ENCODE measurements at places on chromosomes 3 and 15.

GRCh38 chr15:69508659-69509058, 56.0 kb downstream of the RPLP1 start:
- no peak for DNase-seq

DNA sequence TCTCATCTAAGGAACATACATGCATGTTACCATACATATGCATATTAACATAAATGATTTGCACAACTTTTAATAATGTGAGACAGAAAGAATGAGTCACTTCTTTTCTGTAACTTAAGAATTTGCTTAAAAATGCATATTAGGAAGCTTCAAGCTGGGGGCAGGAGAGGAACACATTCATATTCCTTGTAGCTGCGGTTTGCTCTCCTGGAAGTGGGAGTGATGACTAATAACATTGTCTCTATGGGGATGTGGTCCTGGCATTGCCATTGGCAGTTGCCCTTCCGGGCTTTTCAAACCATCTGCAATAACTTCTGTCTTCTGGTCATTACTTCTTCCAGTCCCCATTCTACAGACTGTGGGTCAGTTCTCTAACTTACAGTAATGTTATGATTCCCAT, 15.6 kb downstream of the CHST2 start:
- DNase-seq = no peak

DNA sequence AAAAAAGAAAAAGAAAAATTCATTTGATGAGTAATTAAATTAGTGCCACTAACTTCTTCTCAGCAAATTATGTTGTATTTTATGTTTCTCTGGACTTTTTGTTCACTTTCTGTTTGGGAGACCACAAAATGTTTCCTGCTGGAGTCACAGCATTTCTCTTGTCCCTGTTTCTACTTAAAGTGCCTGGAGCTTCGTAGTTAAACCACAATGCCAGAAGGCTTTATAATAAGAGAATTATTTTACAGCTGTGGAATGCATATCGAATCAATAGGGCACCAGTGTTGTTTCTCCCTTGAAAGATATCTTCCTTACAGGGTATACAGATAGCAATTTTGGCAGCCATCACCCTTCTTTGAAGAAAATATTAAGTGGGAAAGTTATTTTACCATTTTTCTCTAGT, 3.2 kb downstream of the DTWD1 start:
- DNase-seq = peak; percentile 37

DNA sequence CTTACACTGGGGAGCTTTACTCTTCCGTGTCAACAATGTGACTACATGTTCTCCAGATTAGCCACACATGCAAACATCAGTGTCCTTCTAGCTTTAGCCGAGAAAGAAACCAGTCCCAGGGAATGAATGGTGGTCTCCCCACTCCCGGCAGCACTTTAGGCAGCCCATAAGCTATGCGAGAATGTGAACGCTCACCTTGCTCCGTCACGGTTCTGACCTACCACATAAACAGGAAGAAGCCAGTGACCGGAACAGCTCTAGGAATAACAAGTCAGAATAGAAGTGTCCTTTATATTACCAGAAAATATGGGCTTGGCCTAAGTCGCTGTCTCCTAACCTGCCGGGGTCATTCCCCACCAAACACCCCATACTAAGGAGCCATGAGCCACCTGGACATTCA, 98.0 kb upstream of the ABHD17C start:
- no peak for DNase-seq

DNA sequence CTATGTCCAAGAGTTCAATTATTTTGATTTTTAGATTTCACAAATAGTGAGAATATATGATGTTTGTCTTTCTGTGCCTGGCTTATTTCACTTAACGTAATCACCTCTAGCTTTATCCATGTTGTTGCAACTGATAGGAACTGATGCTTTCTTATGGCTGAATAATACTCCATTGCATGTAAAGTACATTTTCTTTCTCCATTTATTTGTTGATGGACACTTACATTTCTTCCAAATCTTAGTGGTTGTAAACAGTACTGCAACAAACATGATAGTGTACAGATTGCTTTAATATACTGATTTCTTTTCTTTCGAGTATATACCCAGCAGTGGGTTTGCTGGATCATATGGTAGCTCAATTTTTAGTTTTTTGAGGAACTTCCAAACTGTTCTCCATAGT, 600.6 kb upstream of the SEMA6D start:
- no peak for DNase-seq

DNA sequence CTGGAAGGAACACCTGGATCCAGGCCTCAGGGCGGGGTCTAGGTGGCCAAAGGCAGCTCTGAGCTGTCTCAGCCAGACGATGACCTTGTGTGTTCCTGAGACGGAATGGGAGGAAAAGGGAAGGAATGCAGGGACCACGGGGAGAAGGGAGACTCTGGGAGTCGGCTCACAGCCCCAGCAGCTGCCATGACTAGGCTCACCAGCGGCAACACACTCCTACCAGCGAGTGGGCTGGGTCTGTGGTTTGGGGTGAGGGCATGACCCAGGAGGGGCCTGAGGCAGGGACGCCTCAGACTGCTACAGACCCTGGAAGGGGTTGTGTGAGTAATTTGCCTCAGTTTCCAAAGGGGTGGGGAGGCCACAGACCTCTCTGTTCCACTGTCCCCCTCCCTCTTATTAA, 19.8 kb downstream of the IQSEC1 start:
- no peak for DNase-seq

DNA sequence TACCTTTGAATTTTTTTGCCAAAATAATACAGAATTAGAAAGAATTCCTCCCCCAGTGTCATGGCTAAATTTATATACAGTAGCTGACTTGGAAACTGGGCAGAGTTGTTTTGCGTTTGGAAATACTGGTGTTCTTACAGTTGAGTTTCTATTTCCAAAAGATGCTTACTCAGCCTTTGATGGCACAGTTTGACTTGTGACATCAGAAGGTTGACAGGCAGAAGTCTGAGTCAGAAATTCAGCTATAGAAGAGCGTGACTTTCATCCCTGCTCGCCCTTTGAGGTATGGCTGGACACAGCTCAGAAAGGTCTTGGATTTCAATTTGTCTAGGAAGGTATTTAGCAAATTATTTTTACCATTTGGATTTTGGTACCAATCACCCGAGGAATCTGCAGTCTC, 175.8 kb downstream of the VGLL4 start:
- DNase-seq = no peak

DNA sequence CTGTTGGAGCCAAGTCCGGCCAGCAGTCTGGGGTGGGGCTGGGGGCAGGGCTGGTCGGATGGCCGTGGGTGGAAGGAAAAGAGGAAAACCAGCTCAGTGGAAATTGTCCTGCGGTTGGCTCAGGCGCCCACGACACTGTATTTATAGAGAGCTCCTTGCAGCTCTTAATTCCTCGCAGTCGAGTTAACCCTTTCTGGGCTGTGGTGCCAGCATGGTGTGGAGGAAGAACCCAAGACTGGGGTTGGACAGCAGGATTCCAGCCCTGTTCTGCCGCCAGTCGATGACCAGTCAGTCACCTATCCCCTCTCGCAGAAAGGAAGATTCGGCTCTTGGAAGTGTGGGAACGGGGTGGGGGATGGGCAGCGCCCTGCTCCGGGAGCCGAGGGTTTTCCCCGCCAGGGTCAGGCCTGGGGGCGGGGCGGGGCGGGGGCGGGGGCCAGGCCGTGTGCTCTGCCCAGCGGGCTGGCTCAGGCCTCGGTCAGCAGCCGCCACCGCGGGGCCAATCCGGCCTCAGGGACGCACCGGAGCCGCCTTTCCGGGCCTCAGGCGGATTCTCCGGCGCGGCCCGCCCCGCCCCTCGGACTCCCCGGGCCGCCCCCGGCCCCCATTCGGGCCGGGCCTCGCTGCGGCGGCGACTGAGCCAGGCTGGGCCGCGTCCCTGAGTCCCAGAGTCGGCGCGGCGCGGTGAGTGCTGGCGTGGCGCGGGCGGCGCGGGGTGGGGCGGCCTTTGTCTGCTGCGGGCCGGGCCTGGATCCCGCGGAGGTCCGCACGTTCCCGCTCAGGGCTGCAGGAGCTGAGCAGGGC, at the start of gene CD276:
CD276 (plus strand) TSS at position 607 of the 804 bp plus-strand sequence. CDS start 15,257 bp downstream, outside the sequence.
- peak; percentile 88 for DNase-seq

- DNase-seq = no peak
Measured at GRCh38 chr15:69982037-69982436, 115.7 kb downstream of the TLE3 start.

DNA sequence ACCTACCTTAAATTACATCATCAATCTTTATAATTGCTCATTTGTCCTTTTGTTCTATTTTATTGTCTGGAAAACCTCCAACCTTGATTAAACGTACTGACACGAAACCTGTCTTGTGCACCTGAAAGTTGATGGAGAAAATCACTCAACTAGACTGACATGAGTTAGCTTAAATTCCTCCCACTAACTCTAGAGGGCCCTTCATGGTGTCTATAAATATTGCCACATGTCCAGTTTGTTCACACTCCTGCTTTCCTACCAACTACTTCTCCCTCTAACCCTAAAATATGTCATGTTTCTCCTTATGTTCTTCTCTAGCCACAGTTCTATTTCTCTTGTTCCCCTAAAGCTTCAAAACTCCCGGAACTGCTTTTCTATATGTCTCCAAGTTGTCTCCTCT, 59.8 kb upstream of the SGO1 start:
- no peak for DNase-seq

- no peak for DNase-seq
Measured at GRCh38 chr3:64203216-64203615, 22.1 kb downstream of the PRICKLE2 start.

- peak; percentile 76 for DNase-seq
Measured at GRCh38 chr3:194573680-194574437, 59.4 kb downstream of the TMEM44 start.

- no peak for DNase-seq
Measured at GRCh38 chr3:149271669-149272068, 50.0 kb upstream of the CP start.

- no peak for DNase-seq
Measured at GRCh38 chr3:88019024-88019423, 39.8 kb downstream of the CGGBP1 start.

DNA sequence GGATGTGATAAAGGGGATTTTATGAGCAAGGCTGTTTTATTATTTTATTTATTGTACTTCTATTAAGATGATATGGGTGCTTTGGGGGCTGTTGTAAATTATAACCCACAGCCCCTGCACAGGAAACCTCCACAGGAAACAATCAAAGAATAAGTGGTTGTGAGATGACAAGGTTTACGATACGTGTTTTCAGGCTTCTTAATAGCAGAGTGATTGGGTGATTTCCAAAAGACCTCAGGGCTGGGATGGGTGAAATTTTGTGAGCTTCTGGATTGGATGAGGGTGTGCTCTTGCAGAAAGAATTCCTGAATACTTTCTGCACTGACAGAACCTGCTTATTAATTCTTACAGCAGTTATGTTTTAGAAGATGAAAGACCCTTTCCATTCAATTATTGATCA, 21.4 kb downstream of the CHL1 start:
- DNase-seq = no peak

GRCh38 chr3:196837819-196838420, 29.8 kb upstream of the SENP5 start:
- DNase-seq = peak; percentile 47

- no peak for DNase-seq
Measured at GRCh38 chr3:57727106-57727505, 29.0 kb upstream of the SLMAP start.

DNA sequence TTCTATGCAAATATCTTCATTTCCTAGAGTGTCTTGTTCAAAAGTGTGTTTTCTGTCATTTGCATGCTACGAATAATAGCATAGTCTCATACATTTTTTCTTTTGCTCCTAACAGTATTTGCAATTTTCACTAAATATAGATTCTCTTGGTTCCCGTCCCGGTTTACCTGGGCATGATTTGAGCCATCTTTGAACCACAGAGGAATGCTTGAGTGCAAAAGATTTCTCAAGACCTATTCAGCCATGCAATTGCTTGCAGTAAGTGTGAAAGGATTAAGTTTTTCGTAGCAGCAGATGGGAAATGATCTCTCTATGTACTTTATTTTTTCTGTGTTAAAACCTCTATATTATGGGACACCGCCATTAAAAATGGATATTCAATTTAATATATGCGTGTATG, 733.0 kb downstream of the ZPLD1 start:
- DNase-seq = no peak

DNA sequence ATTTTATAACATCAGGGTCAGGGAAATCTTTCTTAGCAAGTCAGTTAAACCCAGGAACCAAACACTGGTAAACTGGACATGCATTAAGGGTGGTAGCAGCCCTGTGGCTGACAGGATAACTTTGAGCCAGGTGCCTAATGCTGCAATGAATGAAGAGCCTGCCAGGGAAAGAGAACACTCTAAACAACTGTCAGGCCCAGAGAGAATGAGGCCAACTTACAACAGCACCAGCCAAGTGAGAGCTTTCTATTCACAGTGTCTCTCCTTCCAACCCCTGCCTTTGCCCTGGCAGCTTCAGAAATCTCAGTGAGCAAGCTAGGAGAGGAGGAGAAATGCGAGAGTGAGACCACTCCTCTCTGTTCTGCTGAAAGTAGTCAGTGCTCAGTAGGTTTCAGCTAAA, 50.4 kb upstream of the ATP2C1 start:
- peak; percentile 11 for DNase-seq

GRCh38 chr15:80480171-80480811, 76.1 kb downstream of the ARNT2 start:
- no peak for DNase-seq

DNA sequence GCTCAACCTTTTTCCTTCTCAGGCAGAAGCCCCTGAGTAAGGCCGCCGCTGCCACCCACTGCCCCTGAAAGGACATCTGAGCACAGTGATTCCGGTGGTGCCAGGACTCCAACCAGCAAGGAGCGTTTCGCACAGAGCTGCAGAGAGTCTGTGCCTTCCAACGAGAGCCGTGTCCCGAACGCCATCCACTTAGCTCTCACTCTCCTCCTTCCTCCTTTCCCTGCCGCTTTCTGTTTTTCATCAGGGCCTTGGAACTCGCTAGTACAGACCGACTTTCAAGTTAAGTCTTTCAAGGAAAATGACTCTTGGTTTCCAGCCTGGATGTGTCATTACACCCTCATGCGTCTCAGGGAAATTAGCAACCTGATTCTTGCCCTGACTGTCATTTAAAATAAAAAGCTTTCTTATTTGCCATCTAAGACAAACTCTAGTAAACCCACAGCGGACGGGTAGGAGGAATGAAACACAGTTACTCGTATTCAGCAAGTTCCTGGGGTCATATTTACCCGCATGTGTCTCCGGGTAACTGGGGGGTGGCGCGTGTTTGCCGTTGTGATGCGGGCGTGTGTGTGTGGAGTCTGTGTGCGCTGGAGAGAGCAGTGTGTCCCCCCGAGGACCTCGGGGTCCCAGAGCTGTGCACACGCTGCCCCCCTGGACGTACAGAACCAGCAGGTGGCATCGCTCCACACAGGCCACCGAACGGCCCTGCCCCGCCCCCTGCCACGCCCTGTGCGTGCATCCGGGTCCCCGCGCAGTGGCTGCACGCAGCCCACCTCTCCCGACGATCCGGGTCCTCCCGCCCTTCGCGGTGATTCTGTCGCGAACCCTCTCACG, 30.4 kb upstream of the ALDH1A3 start:
- peak; percentile 84 for DNase-seq

DNA sequence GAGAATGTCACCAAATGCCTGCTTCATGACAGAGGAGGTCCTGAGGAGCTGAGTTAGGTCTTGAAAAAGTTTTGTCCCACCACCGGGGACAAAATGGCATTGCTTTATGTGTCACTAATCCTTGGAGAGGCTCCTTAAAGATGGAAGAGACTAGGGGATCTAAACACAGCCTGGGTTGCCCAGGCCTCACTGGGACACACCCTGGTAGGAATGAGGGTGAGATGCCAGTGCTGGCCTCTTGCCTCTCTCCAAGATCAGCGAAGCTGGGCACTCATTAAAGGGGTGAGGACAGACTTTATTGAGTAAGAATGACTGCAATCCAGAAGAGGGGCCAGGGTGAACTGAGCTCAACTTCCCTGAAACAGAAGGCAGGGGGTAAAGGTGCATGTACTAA, 58.5 kb upstream of the KLF13 start:
- no peak for DNase-seq

- DNase-seq = no peak
Measured at GRCh38 chr15:63442080-63442479, 60.4 kb upstream of the CA12 start.

Data from eye (tissue), 1 donor.